ENCODE measurements at places on chromosomes 7 and 10.

DNA sequence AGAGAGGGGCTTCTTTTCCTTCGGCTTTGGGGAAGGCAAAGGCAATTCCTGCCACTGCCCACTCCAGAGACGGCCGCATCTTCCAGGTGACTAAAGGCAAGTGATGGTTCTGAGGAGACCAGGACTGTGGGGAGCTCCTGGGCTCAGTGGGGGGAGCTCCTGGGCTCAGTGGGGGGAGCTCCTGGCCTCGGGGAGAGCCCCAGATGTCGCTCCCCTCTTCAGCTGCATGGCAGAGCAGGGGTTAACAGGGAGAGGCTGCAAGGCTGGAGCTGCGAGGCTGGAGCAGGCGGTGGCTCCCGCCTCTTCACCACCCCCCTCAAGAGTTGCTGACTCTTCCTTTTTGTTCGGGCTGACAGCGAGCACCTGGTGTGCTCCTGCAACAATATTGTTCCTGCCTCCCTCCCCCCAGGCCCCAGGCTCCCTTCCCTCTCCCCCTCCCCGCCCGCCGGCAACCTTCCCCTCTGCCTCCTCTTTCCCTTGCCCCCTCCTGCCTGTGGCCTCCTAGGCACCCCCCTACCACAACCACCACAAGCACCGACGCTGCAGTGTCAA lies 56.3 kb upstream of the LBX1 start:
- DNase-seq: no peak

DNA sequence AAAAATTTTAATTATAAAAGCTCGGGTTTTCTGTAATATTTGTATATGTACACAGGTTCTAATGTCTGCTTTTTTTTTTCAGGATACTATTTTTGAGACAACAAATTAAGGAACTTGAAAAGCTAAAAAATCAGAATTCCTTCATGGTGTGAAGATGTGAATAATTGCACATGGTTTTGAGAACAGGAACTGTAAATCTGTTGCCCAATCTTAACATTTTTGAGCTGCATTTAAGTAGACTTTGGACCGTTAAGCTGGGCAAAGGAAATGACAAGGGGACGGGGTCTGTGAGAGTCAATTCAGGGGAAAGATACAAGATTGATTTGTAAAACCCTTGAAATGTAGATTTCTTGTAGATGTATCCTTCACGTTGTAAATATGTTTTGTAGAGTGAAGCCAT lies 57.9 kb upstream of the BAMBI start:
- DNase-seq: no peak

DNA sequence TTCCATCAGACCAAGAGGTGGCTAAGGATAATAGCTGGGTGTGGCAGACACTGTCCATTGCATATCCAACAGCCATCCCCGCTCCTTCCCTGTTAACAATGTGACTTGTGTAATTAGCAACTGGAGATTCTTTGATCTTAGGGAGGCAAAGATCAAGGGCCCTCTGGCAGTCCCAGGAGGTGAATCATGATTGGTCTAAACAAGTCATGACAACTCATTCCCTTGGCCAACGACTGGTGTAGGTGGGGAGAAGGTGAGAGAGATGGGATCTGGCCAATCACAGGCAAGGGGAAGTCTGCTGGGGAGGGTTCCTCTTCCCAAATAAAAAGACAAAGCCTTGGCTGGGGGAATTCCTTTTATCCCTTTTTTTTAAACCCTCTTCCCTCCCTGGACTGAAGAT lies 46.2 kb upstream of the COMTD1 start:
- DNase-seq: no peak

DNA sequence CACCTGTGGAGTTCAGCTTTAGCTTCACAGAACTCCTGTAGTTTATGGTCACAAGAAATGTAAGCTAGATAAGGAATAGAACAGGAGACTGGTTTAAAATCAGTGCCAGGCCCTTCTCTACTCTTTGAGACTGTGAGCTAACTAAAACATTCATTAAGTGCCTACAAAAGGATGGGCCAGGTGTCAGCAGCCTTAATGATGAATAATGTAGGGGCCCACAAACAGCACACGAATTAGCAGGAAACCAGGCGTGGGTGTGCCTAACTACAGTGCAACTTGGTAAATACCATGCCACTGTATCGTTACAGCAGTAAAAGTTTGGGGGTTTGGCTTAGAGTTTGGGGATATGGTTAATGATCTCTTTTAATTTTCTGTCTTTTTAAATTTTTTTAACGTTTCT lies 6.1 kb upstream of the ABLIM1 start:
- no peak for DNase-seq

DNA sequence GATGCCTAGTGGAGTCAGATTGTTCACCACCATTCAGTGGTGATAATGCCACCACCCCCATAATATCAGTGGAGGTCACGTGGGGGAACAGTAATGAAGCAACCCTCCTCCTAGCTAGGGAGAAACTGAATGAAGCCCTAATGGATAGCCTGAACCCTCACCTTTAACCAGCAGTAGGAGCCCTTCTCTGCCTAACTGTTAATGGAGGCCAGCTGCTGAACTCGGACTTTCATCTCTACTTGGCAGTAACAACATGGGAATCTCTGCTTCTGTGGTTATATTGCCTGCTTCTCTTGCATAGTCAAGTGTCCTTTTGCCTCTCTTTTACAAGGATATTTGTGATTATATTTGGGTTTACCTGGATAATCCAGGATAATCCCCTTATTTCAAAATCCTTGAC lies 1097.9 kb downstream of the REEP3 start:
- DNase-seq: no peak

DNA sequence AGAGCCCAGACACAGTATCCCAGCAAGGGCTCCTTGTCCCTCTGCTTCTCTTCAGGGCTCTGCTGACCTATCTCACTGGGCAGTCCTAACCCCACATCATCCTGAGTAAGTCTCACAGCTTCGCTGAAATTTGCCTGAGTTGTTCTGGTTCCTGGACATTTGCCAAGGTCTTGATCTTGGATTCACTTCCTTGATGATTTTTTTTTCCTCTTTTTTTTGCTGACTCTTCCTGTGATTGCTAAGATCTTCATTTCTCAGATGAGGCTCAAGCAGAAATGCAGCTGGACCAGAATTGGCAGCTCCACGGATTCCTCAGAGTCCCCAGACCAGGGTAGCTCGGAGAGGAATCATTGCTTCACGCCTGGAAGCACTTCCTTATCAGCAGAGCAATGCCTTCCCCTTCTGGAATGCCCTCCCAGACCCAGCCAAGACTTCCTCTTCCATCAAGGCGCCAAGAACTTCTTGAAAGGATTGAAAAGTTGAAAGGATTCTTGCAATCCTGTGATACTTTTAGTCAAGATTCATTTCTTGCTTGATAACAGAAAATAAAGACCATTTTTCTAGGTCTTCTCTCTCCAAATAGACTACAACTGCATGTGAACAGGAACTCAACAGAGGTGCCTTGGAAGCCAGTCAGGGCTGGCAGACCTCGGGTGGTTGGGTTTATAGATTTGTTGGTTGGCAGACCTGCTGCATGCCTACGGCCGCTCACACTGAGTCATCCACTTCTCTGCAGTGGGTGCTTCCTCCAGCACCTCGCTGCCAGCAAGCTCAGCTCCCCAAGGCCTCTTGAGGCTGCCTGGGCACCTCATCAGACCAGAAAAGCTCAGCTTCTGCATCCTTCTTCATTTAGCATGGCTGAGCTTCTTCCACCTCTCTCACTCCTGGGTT lies 8.8 kb upstream of the AFAP1L2 start:
- DNase-seq: no peak

DNA sequence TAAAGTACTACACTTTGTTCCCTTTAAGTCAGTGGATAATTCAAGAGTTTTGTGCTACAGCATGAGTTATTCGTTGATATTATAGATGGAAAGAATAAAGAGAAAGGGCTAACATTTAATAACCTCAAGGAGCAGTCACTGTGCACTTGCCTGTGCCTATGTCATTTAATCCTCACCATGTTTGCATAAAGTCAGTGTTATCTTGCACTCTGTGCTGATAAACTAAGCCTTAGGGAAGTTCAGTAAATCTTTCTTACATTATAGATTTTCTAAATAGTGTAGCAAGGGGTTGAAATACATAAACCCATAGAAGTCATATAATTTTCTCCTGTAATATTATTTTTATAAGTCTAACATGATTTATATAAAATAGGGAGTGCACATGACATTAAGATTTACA lies 103.1 kb downstream of the TMEM26 start:
- no peak for DNase-seq

DNA sequence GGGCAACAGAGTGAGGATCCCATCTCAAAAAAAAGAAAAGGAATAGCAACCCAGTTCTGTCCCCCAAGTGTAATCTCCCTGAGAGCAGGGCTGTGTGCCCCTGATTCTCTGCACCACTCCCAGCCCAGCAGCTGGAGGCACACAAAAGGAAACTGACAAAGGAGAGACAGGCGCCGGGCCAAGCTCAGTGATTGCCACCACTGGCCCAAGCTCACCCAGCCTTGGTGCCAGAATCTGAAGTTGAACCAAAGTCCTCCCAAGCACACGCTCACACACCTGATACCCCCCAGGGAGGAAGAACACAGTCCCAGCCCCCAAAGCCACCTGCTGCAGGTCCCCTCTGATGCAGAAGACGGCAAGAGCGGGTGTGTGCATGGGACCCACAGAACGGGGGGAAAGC lies 50.3 kb downstream of the TNRC18 start:
- DNase-seq: no peak
